ENCODE measurements at places on chromosomes 6 and 20. TPM values are rescaled to one million over a fixed set of nuclear protein-coding genes. Genes with fewer than 3 reads are reported as not detected.

Gene TPBG
- 47.1 TPM for total RNA-seq

Gene SEL1L2
- not detected for total RNA-seq

Gene MEI4
- not detected for total RNA-seq

Gene C6orf89
- 73.2 TPM for total RNA-seq

Gene C2
- total RNA-seq = 2.4 TPM

Gene LHFPL5
- not detected for total RNA-seq

Gene MYBL2
- total RNA-seq = 16.1 TPM

Gene GTSF1L
- not detected for total RNA-seq

Gene SAMD5
- 18.6 TPM for total RNA-seq

Gene CST5
- not detected for total RNA-seq

Gene DEFB124
- not detected for total RNA-seq

Gene CGAS
- 0.37 TPM for total RNA-seq

Gene MEP1A
- total RNA-seq = not detected

Gene PRSS16
- total RNA-seq = not detected

Gene CBLN4
- total RNA-seq = not detected

Gene SIRPG
- total RNA-seq = not detected

Gene HLA-DRB5
- total RNA-seq = not detected

Gene VIP
- total RNA-seq = not detected

Gene LAMP5
- 0.86 TPM for total RNA-seq

Gene DAAM2
- 87.2 TPM for total RNA-seq

Gene TCF15
- not detected for total RNA-seq

Gene RHAG
- total RNA-seq = not detected

All from osteocyte (in vitro differentiated cells).